ENCODE measurements at places on chromosomes 5 and 9. TPM values are rescaled to one million over a fixed set of nuclear protein-coding genes. Genes with fewer than 3 reads are reported as not detected.

PIP5K1B gene
- 0.05 TPM for polyA plus RNA-seq

ZNG1C gene
- polyA plus RNA-seq: 47.0 TPM

CARD6 gene
- polyA plus RNA-seq: 4.4 TPM

PCDHGB6 gene
- 0.30 TPM for polyA plus RNA-seq

ADGRD2 gene
- not detected for polyA plus RNA-seq

FAM78A gene
- 0.33 TPM for polyA plus RNA-seq

IPO11 gene
- 31.4 TPM for polyA plus RNA-seq

BHMT2 gene
- not detected for polyA plus RNA-seq

GRCh38 chr9:3241290-3241689 is 284.5 kb downstream of the RFX3 start:
- DNase-seq: no peak
- no peaks in the 10 kb centered on the region for H3K4me1 ChIP-seq
- H3K36me3 ChIP-seq: no peaks in the 10 kb centered on the region

GRCh38 chr5:130939059-130939458 is 226.0 kb downstream of the HINT1 start:
- no peak overlapping the region for H3K27ac ChIP-seq
- no peaks in the 10 kb centered on the region for H3K27me3 ChIP-seq
- H3K4me3 ChIP-seq: no peak overlapping the region
- H3K4me1 ChIP-seq: no peaks in the 10 kb centered on the region

DNA sequence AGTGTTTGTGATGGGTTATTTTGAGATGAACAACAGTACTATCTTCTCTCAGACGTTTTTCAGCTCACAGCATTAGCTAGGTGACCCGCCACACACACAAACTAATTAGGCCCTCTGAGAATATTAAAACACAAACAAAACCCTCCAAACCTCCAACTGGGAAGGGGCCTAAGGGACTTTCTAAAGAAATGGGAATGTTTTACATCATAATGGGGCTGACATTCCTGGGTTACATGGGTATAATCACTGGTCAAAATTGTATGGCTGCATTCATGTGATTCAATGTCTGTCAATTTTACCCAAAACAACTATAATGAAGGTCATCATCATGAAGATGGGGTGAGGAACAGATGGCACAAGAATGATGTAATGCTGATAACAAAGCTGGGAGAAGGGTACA is 59.6 kb downstream of the SPTLC1 start:
- H3K36me3 ChIP-seq: peaks cover 12% of the 10 kb centered on the region
- no peaks in the 10 kb centered on the region for H3K27me3 ChIP-seq
- H3K4me3 ChIP-seq: no peak overlapping the region

DNA sequence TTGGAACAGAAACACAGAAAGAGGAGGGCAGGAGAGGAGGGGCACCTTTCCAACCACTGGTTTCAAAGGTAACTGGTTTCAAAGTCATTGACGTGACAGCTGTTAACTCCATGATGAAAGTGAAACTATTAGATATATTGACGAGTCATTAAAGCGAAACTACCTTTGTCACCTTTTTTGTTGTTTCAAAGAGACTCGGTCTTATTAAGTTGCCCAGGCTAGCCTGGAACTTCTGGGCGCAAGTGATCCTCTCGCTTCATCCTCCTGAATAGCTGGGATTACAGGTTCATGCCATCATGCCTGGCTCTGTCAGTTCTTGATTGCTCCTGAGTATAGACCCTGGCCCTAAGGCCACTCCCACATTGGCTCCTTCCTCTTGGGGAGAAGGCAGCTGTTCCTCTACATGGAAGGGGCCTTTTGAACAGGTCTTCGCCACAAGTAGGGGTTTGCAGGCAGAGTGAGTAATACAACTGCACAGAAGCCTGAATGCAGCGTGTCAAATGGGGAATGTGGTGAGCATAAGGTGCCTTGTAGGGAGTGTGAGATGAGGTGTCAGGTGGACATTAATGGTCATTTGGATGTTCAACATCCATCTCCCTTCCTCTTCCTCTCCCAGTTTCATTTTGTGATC is 3.4 kb upstream of the F12 start:
- H3K4me3 ChIP-seq: no peak overlapping the region
- H3K27ac ChIP-seq: no peak overlapping the region
- DNase-seq: no peak

GRCh38 chr5:173926359-173926758 is 38.2 kb downstream of the CPEB4 start:
- DNase-seq: no peak
- peaks cover 4% of the 10 kb centered on the region for H3K4me1 ChIP-seq
- H3K27me3 ChIP-seq: no peaks in the 10 kb centered on the region

DNA sequence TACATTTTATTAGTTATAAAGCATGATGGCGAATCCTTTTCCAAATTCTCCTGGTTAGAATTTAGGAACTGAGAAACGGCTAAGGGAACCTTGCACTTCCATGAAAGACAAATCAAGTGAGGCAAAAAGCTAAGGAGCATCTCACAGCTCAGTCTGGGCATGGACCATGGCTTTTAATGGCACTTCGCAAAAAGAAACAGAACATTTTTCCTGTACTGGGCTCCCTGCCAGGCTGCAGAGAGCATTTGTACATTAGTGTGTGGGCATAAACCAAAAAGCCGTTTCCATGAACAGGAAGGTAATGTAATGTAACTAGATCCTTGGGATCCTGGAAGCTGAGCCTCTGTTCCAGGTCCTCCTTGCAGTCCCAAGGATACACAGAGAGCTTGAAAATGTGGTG is 354.2 kb downstream of the MRPS30 start:
- H3K27ac ChIP-seq: no peak overlapping the region
- H3K4me3 ChIP-seq: no peak overlapping the region
- H3K27me3 ChIP-seq: no peaks in the 10 kb centered on the region
- H3K36me3 ChIP-seq: no peaks in the 10 kb centered on the region
- no peaks in the 10 kb centered on the region for H3K4me1 ChIP-seq
- no peak for DNase-seq

- no peak overlapping the region for H3K27ac ChIP-seq
- H3K27me3 ChIP-seq: no peaks in the 10 kb centered on the region
- H3K4me3 ChIP-seq: no peak overlapping the region
- no peak for DNase-seq
- no peaks in the 10 kb centered on the region for H3K36me3 ChIP-seq
Observed at GRCh38 chr5:96928931-96929708, 6.8 kb upstream of the LNPEP start.

- DNase-seq: no peak
- H3K27me3 ChIP-seq: no peaks in the 10 kb centered on the region
- peaks cover 9% of the 10 kb centered on the region for H3K36me3 ChIP-seq
- peaks cover 16% of the 10 kb centered on the region for H3K4me1 ChIP-seq
- H3K4me3 ChIP-seq: no peak overlapping the region
- no peak overlapping the region for H3K27ac ChIP-seq
Observed at GRCh38 chr9:75072895-75073294, 15.1 kb downstream of the NMRK1 start.

GRCh38 chr5:73922224-73922623 is 296.2 kb downstream of the ARHGEF28 start:
- peaks cover 10% of the 10 kb centered on the region for H3K36me3 ChIP-seq
- H3K27me3 ChIP-seq: no peaks in the 10 kb centered on the region
- no peak overlapping the region for H3K4me3 ChIP-seq
- no peak overlapping the region for H3K27ac ChIP-seq
- DNase-seq: no peak

- no peak overlapping the region for H3K4me3 ChIP-seq
- no peaks in the 10 kb centered on the region for H3K36me3 ChIP-seq
- H3K4me1 ChIP-seq: peaks cover 5% of the 10 kb centered on the region
Observed at GRCh38 chr9:3271581-3271980, 254.2 kb downstream of the RFX3 start.

DNA sequence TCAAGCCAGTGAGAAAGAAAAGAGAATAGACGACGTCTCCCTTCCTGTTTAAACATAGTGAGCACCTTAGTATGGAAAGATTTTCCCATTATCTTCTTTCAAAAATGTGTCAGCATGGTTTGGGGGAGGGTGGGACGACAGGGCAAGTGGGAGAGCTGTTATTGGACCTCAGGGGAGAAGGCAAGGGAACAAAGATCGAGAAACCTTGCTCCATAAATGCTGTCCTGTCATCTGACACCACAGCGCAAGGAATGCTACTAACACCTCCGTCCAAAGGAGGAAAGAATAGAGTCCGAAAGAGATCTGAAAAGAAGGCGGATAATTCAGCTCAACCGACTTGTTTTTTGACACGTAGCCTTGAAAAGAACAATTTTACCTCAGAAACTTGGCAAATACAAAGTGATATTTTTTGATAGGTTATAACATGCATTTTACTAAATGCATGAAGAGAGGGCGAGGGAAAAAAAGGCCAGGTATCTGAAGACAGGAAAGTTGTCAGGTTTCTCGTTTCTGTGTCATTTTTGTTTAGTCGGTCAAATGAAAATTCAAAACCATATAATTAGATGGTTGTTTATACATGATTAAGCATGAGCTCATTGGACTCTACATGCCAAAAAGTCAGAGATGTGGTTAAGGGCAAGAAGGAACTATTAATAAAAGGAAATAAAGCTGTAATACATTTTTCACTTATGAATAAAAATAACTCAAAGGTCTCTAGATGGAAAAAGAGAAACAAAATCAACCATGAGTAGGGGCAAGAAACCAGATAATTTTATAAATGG is 155.7 kb downstream of the GLIS3 start:
- DNase-seq: no peak
- H3K4me1 ChIP-seq: peaks cover 27% of the 10 kb centered on the region
- no peaks in the 10 kb centered on the region for H3K36me3 ChIP-seq
- H3K27ac ChIP-seq: peak overlapping the region; percentile 57
- peak overlapping the region; percentile 33 for H3K4me3 ChIP-seq

DNA sequence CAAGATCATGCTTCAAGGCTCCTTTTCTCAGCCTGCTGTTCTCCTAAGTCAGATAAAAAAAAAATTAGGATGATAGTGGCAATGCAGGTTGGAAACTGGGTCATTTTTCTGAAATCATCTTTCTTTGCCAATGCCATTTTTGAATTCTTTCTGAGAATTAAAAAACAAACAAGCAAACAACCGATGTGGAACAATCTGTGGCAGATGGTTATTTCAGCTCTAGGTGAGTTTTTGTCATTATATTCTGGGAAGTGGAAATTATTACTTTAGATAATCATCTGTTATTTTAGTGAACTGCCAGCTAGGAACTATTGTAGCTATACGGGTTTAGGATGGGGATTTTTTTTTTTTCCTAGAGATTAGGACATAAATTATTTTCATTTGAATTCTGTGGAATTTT is 129.7 kb downstream of the NTRK2 start:
- no peaks in the 10 kb centered on the region for H3K4me1 ChIP-seq
- no peak overlapping the region for H3K27ac ChIP-seq
- H3K36me3 ChIP-seq: no peaks in the 10 kb centered on the region
- H3K4me3 ChIP-seq: no peak overlapping the region
- H3K27me3 ChIP-seq: no peaks in the 10 kb centered on the region

DNA sequence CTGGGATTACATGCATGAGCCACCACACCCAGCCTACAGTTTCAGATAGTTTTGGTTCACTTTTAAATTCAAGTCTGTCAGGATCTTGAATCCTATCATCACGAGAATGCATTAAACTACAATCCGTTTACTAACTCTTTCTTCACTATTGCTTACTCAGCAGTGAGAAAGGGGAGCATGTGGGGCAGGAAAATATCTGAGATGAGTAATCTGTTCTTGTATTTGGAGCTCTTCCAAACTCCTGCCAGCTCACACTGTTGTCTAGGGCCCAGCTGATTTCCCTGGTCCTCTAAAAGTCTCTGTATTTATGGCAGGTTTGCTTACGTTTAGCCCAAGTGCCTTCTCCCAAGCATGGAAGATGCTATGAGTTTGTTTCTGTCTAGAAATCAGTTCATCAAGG is 152.2 kb downstream of the FGF18 start:
- H3K4me3 ChIP-seq: no peak overlapping the region
- H3K27ac ChIP-seq: no peak overlapping the region
- no peaks in the 10 kb centered on the region for H3K36me3 ChIP-seq
- no peak for DNase-seq
- no peaks in the 10 kb centered on the region for H3K4me1 ChIP-seq

DNA sequence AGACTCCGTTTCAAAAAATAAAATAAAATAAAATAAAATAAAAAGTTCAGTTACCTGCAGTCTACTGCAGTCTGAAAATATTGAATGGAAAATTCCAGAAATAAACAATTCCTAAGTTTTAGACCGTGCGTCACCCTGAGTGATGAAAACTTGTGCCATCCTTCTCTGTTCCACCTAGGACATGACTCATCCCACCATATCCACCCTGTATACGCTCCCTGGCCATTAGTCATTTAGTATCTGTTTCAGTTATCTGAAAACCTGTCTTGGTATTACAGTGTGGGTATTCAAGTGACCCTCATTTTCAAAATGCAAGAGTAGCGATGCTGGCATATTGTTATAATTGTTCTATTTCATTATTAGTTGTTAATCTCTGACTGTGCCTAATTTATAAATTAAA is 51.8 kb upstream of the TEX48 start:
- H3K4me1 ChIP-seq: peaks cover 30% of the 10 kb centered on the region
- H3K4me3 ChIP-seq: no peak overlapping the region
- DNase-seq: peak; percentile 60
- H3K27ac ChIP-seq: peak overlapping the region; percentile 93
